ENCODE measurements at places on chromosomes 16 and 17.

- no peak for DNase-seq
Observed at GRCh38 chr16:3816326-3816725, 64.2 kb downstream of the CREBBP start.

- DNase-seq: no peak
Observed at GRCh38 chr17:69828087-69828486, 246.9 kb upstream of the KCNJ16 start.

GRCh38 chr17:39870776-39871175 is 2.8 kb downstream of the ZPBP2 start:
- DNase-seq: no peak

DNA sequence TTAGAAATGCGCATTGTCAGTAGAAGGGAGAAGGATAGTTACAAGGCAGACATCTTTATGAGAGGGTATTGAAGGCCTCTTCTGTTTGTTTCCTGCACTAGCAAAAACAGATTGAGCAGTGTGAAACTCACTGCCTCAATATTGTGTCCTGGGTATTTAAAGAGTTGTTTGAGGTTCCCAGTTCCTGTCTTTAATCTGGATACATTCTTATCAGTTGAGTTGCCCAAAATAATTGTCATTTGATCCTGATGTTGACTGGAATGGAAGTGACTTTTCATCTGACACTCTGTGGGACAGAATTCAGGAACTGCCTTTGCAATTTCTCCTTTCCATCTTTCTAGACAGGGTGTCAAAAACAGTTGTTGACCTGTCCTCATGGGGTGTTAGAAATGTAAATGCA is 1.7 kb downstream of the ATP6V0A1 start:
- no peak for DNase-seq

- DNase-seq: peak; percentile 79
Observed at GRCh38 chr17:17823433-17824118, 13.2 kb downstream of the SREBF1 start.

DNA sequence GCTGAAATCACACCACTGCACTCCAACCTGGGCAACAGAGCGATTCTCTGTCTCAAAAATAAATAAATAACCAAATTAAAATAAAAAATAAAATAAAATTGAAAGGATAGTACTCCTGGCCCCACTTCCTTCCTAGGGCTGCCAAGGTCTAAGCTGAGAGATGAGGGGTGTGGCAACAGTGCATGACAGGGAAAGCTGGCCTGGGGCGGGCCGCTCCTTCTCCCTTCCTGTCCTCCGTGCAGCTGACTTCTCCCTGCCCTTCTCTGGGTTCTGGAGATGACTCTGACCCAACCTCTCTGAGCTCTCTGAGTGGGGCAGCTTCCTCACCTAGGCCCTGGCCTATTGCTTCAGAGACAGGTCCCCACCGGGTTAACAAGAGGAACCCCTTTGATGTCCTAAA is 8.7 kb upstream of the SLC25A39 start:
- no peak for DNase-seq

GRCh38 chr17:7191571-7192270 is 12.6 kb upstream of the ASGR1 start:
- DNase-seq: no peak

GRCh38 chr16:86287664-86288201 is 222.6 kb upstream of the FOXF1 start:
- no peak for DNase-seq

GRCh38 chr16:70572050-70572925 is 48.7 kb downstream of the SF3B3 start:
- DNase-seq: no peak

GRCh38 chr16:82181461-82182185 is 11.6 kb upstream of the MPHOSPH6 start:
- DNase-seq: no peak

GRCh38 chr16:27529962-27530361 is 19.8 kb downstream of the GTF3C1 start:
- no peak for DNase-seq

DNA sequence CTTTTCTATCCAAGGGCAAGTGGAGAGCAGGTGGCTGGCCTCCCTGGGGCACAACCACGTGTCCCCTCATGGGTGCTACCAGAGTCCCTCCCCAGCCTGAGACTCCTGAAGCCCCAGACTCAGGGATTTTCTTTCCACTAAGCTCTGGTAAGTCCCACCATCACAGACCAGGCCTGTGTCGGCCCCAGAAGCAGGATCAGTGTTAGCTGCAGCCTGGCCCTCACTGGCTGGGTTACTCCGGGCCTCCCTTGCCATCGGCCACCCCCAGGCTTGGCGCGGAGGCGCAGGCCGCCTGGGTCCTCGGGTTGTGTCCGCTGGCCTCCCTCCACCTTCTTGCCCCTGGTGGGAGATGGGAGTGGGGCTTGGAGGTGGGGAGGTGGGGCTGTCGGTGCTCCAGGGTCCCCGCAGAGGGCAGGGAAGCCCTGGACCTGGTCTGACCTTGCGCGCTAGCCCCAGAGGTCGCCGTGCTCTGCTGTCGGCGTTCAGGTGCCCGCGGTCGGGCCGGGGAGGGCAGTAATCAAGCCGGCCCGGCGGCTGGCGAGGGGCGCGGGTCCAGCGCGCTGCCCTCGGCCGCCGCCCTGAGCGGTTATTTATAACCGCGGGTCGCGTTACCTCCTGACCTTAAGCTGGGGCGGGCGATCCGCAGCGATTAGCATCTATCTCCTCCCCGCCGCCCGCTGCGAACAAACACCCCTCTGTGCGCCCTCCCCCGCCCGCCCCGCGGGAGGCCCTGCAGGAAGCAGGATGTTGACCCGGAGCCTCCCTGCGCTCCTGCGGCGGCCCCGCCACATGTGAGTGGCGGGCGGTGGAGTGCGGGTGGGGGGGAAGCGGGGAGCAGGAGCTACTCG is 78.1 kb upstream of the TOB1 start:
- peak; percentile 55 for DNase-seq

DNA sequence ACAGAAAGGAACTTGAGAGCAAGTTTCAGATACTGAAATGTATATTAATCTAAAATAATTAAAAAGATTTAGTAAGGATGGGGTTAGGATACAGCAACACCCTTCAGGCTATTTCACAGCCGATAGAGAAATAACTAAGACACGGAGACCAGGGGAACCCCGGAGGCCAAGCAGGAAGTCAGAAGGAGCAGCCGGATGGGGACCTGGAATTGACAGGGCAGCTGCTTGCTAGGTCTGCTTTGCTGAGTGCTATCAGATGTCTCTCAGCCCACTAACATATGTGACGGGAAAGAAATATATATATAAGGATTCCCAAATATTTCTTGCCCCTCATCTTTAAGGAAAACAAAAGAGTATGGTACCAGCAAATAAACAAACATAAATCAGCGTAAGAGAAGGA is 154.1 kb upstream of the CDH5 start:
- DNase-seq: no peak

- DNase-seq: no peak
Observed at GRCh38 chr17:12765548-12765947, 23.8 kb upstream of the ARHGAP44 start.

All from effector CD8-positive, alpha-beta T cell (primary cell).